ENCODE measurements at places on chromosomes 11 and 22.

- no peak for DNase-seq
Measured at GRCh38 chr11:85755285-85755684, 55.7 kb downstream of the SYTL2 start.

GRCh38 chr11:19370100-19370861, 129.5 kb upstream of the E2F8 start:
- no peak for DNase-seq

GRCh38 chr11:95445746-95446333, 214.8 kb upstream of the SESN3 start:
- no peak for DNase-seq

DNA sequence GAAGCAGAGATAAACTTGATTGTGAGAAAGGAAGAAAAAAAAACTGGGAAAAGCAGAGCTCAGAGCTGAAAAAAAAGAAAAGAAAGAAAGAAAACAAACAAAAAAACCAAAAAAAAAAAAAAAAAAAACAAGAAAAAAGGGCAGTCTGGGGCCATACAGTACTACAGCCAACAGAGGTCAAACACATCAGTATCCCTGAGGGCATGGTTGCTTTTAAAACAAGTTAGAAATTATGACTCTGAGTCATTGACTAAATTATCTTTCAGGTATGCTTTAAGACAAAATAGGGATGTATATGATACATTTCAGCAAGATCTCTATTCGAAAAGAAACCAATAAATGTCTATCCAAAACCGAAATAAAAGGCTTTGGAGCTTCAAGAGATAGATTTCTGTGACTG, 37.1 kb upstream of the TLCD5 start:
- no peak for DNase-seq

- no peak for DNase-seq
Measured at GRCh38 chr11:69253028-69253427, 40.9 kb upstream of the MYEOV start.

- no peak for DNase-seq
Measured at GRCh38 chr22:44588348-44588747, 90.3 kb upstream of the RTL6 start.

DNA sequence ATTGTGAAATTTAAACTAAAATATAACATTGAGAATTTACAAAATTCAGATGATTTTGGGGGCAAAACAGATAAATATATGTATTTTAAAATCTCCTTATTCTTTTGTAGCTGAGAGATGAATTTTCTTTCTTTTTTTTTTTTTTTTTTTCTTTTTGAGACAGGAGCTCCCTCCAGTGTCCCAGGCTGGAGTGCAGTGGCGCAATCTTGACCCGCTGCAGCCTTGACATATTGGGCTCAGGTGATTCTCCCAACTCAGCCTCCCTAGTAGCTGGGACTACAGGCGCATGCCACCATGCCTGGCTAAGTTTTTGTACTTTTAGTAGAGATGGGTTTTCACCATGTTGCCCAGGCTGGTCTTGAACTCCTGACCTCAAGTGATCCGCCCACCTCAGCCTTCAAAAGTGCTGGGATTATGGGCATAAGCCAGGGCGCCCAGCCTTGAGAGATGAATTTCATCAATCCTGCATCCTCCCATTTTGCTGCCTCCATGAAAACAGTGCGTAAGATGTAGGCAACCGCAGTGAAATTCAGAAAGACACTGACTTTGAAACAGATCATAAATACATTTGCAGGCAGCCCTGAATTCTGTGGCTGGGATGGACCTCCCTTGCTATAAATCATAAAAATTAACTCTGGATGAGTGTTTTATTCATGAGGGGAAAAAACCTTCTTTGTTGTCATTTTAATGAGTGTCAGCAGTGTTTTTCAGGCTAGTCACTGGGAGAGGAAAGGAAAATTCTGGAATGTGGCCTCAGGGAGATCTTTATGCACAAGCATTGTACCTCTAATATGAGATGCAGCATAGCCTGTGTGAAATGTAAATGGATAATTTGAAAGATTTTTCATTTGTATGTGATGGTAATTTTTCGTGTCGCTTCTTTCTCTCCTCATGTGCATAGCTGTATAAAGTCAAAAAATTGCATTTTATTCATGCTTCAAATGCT, 14.4 kb downstream of the ELMOD1 start:
- DNase-seq, result no peak

DNA sequence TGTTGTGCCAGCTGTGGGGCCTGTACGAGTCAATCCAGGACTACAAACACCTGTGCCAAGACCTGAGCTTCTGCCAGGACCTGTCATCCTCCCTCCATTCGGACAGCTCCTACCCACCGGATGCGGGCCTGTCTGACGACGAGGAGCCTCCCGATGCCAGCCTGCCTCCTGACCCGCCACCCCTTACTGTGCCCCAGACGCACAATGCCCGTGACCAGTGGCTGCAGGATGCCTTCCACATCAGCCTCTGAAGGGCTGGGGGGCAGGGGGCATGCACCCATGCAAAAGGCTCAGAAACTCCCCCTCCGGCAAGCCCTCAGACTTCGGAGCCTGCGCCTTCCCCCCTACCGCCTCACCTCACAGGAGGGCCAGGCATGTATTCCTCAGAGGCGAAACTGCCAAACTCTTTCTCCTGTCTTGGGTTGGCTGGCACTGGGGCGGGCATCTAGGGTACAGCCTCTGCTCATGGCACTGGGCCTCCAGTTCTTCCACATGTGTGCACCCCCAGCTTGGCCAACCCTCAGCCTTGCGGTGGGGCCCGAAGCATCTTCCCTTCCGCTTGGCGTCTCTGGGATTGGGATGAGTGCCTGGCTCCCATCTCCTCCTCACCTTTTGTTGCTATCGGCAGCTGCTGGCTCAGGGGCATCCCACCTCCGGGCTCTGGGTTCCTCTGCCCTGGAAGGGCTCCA, 1.2 kb downstream of the FAM89B start:
- DNase-seq, result no peak

DNA sequence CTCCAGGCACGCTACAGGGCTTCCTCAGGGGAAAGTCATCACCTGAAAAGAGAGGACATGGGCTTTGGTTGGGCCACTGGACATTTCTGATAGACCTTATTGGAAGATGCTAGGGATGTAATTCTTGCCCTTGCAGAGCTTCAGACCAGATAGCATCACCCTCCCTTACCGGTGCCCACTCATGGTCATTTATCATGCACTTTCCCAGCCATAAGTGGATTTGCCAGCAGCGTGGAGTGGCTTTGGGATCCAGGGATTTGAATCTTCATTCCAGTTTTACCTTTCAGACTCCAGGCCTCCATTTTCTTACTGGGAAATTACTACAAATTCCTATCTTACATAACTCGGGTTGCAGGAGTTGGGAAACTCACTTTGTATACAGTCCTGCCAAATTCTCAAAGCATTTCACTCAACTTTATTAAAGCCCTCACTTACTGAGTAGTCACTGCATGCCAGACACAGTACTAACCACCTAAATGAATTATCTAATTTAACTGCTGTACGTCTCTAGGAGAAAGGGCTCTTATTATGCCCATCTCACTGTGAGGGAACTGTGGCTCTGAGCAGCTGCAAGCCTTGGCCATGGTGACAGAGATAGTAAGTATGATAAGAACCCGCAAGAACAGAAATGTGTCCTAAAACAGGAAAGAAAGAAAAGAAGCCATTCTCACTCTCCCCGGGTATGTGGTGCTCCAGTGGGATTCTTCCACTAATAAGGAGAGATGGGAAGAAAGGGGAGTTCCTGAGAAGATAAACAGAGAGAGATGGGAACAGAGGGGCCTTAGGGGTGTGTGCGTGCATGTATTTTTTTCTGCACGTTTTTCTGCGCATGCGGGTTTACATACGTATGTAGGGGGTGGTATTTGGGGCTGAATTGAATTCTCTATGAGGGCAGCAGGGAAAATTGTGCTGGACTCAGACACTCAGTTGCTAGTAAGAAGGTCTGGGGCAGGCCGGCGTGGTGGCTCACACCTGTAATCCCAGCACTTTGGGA, 9.7 kb downstream of the CHRM1 start:
- DNase-seq, result no peak

- no peak for DNase-seq
Measured at GRCh38 chr22:24188705-24189248, 7.5 kb downstream of the SUSD2 start.

- DNase-seq, result no peak
Measured at GRCh38 chr11:34148504-34149165, 43.2 kb downstream of the NAT10 start.

DNA sequence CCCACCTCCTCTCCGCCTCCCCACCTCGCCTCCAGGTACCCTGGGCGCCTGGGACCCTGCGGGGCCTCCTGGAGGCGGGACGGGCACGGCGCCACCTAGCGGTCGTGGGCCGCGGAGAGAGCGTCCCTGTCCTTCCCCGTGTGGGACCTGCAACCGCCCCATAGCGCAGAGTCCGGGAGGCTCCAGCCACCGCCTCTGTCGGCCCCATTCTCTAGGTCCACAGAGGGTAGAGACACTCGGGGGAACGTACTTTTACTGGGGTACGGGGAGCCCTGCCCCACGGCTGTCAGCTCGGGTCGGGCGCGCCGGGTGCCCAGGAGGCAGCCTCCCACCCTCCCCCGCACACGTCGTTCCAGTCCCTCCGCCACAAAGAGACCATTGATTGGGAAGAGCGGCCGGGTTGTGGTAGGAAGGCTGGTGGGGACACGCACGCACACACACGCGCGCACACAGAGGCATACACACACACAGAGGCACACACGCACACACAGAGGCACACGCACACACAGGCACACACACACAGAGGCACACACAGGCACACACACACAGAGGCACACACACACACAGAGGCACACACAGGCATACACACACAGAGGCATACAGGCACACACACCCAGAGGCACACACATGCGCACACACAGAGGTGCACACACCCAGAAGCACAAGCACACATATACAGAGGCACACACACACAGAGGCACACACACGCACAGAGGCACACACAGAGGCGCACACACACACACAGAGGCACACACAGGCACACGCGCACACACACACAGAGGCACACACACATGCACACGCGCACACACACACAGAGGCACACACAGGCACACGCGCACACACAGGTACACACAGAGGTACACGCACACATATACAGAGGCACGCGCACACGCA, 12.6 kb upstream of the NECTIN1 start:
- peak; percentile 60 for DNase-seq

DNA sequence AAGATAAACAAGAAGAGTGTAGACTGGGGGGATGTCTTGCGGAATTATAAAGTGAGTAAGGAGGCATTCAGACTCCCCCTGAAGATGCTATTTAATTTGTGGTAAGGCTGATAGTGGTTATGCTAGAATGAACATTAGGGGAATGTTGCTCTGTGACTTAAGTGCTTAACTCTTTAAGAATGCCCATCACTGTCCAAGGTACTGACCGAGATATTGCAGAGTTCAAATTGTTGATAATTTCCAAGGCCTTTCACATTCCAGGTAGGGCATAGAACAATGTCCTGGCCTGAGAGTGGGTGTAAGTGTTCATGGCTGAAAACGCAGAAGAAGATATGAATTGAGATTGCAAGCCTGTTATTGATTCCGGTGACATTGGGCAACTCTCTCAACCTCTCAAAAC, 90.3 kb upstream of the SEZ6L start:
- no peak for DNase-seq

GRCh38 chr11:9787260-9787659, 123.4 kb downstream of the SWAP70 start:
- DNase-seq, result no peak

All from activated naive CD4-positive, alpha-beta T cell treated with anti-CD3 and anti-CD28 coated beads, Interleukin-2, amount 50 U/mL, for 72 hours (primary cell).